ENCODE measurements at places on chromosomes 13 and 19. TPM values are rescaled to one million over a fixed set of nuclear protein-coding genes. Genes with fewer than 3 reads are reported as not detected.

Gene TMEM145
- 7.2 TPM for total RNA-seq

Gene ZSCAN4
- total RNA-seq, result not detected

Gene LILRB1
- not detected for total RNA-seq

DNA sequence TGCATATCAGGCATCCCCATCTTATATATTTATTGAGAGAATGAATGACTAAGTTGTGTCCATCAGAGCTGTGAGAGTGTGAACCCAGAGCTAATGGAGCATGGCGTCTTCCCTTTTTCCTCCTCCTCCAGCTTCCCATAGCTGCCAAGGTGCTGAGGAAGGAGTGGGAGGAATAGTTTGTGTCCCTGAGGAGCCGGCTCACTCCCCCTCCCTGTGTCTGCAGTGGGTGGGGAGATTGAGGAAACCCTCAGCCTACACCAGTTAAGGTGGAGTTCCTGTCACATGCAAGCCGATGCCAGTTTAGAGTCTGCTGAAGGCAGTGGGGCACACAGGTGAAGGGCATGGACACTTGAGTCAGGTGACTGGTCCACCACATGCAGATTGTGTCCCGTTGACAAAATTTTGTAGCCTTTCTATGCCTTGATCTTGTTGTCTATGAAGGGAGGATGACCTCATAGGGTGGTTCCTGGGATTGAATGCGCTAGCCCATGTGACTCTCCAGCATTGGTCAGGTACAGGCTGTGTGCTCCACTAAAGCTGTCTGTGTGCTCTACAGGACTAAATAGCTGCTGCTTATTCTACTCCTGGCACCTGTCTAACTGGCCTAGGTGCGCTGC, 47.6 kb upstream of the GPI start:
- no peak for DNase-seq

- DNase-seq, result no peak
Observed at GRCh38 chr19:29645491-29645867, 19.8 kb upstream of the PLEKHF1 start.

GRCh38 chr19:977058-977464, 7.1 kb upstream of the WDR18 start:
- DNase-seq, result no peak

GRCh38 chr19:40862333-40862732, 12.1 kb upstream of the CYP2A6 start:
- no peak for DNase-seq
